ENCODE measurements at places on chromosomes 11 and 22.

DNA sequence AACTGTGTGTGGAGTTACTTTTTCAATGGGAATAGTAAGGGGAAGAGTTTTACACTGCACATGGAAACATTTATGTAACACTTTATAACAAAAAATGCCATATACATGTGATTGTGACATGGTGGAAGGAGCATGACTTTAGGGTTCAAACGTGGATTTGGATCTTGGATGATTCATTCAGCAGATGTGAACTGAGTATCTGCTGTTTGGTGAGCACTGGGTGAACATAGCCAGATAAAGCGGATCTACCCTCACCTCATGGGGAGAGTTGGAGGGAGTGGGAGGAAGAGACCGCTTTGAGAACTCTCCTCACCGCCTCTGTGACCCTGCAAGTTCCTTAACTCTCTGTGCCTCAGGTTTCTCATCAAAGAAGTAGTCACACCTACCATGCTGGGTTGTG is 3.1 kb downstream of the NAA40 start:
- DNase-seq, result no peak

DNA sequence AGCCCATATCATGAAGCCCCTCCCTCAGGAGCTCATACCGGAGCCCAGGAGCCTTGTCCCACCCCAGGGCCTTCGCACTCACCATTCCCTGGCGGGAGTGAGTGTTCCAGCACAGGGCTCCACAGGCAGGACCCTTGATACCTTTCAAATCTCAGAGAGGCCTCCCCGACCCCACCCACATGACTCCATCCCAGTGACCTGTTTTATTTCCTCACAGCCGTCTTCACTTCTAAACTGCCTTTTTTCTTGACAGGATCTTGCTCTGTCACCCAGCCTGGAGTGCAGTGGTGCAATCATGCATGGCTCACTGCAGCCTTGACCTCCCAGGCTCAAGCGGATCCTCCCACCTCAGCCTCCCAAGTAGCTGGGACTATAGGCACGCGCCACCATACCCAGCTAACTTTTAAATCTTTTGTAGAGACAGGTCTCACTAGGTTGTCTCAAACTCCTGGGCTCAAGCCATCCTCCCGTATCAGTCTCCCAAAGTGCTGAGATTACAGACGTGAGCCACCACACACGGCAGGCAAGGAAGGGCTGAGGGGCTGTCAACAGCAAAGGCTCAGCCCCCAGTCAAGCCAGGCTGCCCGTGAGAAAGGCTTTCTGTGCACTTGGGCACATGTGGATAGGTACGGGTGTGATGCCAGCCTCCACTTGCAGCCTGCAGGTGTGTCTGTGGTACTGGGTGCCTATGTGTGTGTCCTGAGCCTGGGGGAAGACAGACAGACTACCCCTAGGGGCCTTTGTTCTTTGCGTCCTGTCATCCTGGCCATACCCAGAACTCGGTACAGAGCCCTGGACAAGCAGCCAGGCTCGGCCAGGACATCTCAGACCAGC is 9.3 kb downstream of the RPL3 start:
- no peak for DNase-seq

DNA sequence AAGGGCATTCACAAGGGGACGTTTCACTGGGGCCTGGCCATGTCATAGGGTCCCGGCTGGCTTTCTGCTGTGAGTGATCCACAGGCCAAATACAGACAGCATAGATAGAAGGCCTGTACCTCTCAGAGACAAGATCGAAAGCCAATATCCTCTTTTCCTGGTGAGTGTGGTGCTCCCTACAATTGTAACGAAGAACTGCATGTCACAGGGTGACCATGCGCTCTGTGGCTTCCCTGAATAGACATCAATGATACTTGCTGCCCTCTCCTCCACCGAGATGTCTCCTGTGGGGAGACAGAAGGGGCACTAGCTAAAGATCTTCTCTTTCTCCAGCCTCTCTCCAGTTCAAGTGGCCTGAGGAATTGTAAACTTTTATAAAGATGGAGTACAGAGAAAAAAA is 226.1 kb upstream of the POU2AF2 start:
- no peak for DNase-seq

DNA sequence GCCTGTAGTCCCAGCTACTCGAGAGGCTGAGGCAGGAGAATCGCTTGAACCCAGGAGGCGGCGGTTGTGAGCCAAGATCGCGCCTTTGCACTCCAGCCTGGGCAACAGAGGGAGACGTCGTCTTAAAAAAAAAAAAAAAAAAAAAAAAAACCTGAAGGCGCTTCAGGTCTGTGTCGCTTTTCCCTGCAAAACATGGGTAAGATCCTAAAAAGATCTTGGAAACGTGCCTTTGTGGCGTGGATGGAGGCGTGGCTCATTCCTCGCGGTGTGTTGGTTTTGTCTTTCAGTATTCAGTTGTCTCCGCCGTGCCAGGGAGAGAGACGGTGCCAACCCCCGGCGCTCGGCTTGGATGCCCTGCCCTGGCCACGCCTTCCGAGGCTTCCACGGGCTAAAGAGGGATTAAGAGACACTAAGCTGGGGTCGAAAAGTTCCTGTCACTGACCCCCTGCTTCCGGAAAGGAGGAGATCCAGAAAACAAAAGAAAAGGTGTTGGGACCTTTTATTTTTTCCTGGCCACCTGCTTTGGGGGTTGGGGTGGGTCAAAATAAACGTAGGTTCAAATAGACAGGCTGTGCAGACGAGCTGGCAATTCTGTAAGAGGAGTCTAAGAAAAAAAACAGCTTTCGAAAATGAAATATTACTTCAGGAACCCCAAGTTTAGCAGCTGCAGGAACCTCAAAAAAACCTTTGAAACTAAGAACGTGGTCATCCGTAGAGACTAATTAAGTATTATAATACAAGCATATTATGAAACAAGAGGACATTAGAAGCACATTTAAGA is 1.1 kb upstream of the SLC35F2 start:
- DNase-seq, result no peak

Measured in stimulated activated CD8-positive, alpha-beta memory T cell treated with anti-CD3 and anti-CD28 coated beads, Interleukin-7, amount 100 ng/mL, for 1 hour (primary cell).